ENCODE measurements at places on chromosomes 4 and X.

GRCh38 chr4:138611721-138612120 lies 369.6 kb upstream of the SLC7A11 start:
- no peak for DNase-seq

GRCh38 chr4:113682730-113683537 lies 78.6 kb downstream of the CAMK2D start:
- DNase-seq, result peak; percentile 44

GRCh38 chrX:132875650-132876522 lies 82.5 kb downstream of the HS6ST2 start:
- DNase-seq, result no peak

DNA sequence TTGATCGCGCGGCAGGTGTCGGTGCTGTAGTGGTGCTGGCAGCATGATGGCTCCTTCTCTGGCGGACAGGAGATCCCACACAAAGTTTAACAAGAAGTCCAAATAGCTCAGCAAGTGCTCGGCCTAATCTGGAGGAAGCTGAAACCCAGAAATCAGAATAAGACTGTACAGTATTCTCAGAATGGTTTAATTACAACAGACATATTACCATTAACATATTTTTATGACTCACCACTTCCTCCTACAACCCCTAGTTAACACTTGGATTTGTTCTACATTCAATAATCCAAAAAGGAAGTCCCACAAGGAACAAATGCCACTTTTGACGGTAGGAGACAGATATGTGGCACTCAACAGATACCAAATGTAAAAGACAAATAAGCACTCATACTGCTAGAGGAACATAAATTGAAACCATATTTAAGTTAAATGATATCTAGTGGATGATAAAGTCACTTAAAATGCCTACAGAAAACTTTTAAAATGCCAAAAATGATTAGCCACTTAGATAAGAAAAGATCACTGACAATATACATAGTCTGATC lies 91.2 kb downstream of the HUWE1 start:
- no peak for DNase-seq

DNA sequence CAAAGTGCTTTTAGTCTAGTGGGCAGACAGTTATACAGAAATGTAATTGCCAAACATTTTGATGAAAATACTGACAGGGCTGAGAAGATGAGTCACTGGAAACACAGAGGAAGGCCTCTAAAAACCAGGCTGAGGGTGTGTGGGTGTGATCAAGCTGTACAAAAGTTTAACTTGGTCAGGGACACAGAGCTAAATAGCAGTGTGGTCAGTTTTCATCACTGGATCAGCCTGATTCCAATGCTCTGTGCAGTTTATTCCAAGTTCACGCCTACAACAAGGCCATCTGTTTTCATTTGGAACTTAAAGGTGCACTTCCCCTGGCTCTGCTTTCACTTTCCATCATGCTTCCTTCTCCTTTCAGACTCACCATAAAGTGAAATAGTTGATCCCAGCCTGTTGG lies 10.6 kb downstream of the CENPVL3 start:
- no peak for DNase-seq

GRCh38 chrX:43448688-43449087 lies 207.4 kb upstream of the MAOA start:
- no peak for DNase-seq

GRCh38 chr4:119118397-119118796 lies 17.2 kb upstream of the MYOZ2 start:
- no peak for DNase-seq

- no peak for DNase-seq
Measured at GRCh38 chrX:45077748-45078424, 122.8 kb downstream of the DIPK2B start.

- DNase-seq, result no peak
Measured at GRCh38 chr4:4642496-4643000, 100.7 kb upstream of the STX18 start.

DNA sequence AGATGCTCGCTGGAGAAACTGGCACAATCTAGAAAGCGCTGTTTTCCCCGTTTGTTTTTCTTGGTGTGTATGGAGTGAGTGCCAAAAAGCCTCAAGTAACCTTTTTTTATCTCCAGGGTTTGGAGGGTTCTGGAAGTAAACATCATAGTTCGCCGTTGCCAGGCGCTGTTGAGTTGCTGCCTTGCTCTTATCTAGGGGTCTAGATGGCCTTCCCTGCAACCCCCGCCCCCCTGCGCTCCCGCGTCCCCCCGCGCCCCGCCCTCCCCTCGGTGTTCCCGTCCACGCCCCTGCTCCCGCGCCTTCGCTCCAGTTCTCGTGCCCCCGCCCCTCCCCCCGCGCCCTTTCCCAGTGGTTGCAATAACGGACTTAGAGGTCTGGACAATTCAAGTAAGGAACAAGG lies 555 bp upstream of the GCNA start:
- DNase-seq, result no peak

DNA sequence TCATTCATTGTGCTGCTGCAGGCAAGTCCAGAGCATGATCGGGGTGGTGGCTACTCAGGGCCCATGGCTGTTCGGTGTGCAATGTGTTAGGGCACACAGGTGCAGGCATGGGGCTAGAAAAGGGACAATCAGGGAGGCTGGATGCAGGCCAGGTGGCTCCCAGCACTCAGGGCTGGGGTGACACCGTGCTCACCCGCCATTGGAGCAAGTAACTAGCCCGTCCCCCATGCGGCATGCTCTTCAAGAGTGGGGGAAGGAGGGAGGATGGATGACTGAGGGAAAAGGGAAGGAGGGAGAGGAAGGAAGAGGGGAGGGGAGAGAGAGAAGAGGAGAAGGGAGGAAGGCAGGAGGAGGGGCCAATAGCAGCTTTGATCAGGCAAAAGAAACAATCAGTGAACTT lies 64.7 kb downstream of the INTS6L start:
- no peak for DNase-seq

- DNase-seq, result no peak
Measured at GRCh38 chrX:3046253-3047240, 5.3 kb downstream of the ARSF start.

DNA sequence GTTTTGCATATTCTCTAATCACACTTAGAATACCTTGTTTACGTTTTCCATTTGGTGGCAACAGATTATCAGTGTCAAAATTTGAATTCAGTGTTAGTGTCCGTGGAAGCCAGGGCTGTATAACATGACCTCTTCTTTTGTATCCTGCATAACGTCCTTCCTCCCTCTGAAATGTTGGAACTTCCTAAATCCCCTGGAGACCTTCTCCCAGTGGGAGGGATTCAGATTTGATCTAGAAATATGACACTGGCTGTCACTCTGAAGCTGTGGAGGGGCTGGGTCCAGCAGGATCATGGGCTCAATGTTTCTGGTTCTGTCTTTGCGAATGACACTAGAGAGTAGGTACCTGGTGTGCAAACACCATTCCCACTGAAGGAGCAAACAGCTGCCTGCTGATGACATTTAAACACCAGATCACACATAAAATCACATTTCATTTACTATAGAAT lies 850 bp upstream of the CXCL3 start:
- DNase-seq, result no peak

- no peak for DNase-seq
Measured at GRCh38 chrX:151977923-151978322, 3.4 kb upstream of the GABRE start.

GRCh38 chrX:18983666-18984380 lies at the start of gene PHKA2:
Gene PHKA2 (minus strand): TSS chrX:18984114. CDS start chrX:18983932, 182 bp downstream.
- DNase-seq, result peak; percentile 35

- no peak for DNase-seq
Measured at GRCh38 chrX:72268597-72269365, 8.3 kb downstream of the RPS4X start.

- DNase-seq, result no peak
Measured at GRCh38 chr4:8585721-8586212, 5.6 kb downstream of the GPR78 start.

- no peak for DNase-seq
Measured at GRCh38 chr4:150021483-150021882, 56.8 kb upstream of the DCLK2 start.

GRCh38 chr4:180455226-180455625 lies 1788.0 kb upstream of the TENM3 start:
- DNase-seq, result no peak

- no peak for DNase-seq
Measured at GRCh38 chrX:148567229-148567628, 66.8 kb downstream of the AFF2 start.

DNA sequence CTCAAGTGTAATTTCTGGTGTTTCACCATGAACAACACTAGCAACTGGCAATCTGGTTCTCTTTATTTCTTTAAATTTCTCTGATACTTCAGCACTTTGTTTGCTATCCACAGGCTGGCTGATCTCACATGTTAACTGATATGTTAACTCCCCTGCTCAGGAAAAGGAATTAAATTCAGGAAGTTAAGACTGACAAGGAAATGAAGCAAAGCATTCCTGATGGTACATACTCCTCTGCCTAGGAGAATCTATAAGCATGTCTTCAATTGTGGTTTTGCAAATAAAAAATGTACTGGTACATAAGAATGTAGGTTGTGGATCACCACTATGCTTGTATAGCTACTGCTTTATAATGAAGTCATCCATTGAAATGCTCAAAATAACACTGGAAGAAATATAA lies 1119.2 kb upstream of the INTU start:
- DNase-seq, result no peak

GRCh38 chr4:47031011-47031678 lies at the start of gene GABRB1:
Gene GABRB1 (plus strand): TSS chr4:47031567.
- no peak for DNase-seq

DNA sequence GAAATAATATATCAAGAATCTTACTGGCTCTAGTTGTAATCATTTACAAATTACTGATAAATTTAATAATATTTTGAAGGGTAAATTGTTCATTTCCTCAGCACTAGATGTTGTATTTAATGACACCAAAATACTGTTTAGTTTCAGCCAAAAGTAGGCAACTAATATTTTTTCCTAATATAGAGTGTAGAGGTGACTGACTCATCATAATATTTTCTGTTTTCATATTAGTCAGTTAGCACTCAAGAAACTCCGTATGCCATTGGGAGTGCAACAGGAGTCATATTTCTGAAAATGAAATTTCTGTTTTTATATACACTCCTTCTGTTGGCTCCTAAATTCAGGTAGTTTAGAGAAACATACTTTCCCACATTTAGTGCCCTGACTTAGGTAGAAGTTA lies 36.6 kb upstream of the PTPN13 start:
- DNase-seq, result no peak

DNA sequence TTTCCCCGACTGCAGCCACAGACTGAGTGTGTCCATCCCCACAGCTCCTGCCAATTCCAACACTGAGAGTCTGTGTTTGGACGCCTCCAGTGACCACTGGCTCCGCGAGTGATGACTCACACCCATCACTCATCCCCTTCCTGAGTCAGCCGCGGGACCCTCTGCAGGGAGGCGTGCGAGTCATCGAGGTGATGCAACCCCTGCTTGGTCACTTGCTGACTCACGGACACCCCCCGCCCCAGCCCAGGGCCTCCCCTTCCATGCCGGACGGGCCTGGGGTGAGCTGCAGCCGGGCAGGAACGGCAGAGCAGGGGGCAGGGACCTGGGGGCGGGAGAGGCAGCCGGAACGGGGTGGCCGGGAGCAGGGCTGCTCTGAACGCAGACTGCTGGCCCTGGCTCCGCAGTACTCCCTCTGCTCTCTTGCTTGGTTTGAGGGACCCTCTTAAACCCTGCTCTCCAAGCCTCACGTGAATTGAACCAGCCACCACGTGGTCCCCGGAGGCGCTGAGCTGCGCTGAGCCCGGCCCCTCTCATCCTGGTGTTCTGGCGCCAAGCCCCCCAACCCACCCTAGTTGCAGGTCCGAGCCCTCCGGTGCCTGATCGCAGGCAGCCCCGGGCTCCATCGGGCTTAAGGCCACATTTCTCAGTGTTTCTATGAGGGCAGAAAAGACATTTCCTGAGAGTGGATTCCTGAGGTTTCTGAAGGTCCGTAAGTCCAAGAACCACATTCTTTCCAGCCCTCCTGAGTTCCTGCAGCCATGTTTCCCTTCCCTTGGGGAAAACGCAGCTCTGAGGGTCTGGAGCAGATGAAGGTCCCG lies 32.4 kb downstream of the FGFRL1 start:
- no peak for DNase-seq

DNA sequence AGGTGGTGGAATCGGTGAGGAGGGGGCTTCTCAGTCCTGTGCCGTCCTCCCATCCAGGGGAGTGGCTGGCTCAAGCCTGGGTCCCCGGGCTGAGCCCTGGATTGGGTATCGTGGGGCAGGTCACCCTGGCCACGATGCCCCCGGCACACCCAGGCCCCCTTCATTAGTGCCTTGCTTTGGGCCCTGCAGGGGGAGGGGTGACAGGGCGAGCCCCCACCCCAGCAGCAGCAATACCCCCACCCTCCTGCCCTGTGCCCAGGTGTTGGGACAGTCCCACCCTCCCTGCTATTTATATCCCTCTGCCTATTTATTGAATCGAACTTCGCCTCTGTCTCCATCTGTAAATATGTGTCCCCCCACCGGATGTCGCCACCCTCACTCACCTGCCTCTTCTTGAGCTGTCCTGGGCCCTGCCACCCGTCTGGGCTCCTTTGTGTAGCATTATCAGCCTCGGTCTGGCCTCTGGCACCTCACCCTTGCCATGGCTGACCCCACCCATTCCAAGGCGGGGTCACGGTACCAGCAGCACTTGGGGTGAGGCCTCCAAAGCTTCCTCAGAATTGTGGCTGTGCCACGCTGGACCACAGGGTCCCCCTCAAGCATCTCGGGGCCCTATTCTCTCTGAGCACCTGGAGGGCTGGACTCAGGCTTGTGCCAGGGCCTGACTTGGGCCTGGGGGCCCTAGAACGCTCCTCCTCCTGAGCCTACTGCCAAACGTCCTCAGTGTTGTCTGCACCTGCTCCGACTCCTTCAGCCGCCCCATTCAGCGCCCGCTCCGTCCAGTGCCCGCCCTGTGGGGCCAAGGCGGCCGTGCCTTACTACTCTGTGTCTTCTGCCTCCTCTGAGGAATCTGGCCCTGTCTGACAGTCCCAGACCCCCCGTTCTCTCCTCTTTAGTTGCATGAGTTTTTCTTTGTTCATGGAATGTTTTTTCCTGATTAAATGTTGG lies 6.1 kb downstream of the LAGE3 start:
- DNase-seq, result no peak

DNA sequence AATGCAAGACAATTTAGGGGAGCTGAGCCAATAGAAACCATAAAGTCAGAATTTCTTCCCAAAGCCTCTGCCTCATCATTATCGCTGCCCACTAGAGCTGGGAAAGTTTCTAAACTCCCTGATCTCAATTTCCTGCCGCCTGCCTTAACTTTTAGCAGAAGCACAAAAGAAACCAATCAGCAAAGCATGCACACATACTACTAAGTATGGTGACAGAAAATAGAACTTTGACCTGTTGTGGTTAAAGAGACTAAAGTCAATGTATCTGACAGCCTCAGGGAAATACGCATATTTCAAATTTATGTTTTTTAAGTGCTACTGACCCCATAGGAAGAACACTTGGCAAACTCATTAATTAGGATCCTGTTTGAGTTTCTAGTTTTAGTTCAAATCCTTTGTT lies 10.1 kb downstream of the STK26 start:
- no peak for DNase-seq
